ENCODE measurements at places on chromosomes 1 and 21.

DNA sequence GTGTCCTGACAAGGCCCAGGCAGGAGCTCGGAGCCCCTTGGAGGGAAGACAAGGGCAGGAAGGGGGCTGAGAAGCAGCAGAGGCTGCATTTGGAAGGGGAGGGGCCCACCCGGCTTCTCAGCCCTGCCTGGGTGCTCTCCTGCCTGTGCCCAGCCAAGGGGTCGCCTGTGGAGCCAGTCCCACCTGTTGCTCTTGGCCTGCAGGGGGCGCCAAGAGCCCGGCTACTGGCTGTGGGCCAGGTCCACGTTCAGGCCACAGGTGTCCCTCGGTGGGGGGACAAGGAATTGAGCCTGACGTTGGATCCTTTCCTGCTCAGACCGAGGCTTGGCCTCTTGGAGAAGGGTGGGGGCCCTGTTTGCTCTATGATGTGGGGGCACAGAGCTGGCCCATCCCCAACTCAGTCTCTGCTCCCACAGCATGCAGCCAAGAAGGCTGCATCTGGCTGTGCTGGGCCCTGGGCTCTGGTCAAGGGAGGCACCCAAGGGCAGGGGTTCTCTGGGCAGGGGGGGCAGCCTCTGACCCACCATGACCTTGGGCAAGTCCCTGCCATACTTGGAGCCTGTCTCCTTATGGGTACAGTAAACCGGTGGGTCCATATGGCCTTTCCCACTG lies 10.9 kb downstream of the WNT4 start:
- DNase-seq: peak; percentile 66

DNA sequence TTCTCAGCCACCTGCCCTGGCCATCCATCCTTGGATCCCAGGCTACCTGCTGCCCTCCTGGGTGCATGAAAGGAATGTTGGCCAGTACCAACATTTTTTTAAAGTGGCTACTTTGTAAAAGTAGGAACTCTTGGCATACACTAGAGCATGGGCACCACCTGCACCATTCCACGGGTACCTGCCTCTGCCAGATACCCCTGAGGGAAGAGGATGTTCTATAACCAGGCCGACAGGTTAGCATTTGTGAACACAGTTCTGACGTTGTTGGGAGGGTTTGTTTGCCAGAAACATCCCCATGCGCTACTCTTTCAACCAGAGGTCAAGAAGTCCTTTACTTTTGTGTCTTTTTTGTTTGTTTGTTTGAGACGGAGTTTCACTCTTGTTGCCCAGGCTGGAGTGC lies 43.0 kb downstream of the EVA1C start:
- DNase-seq: no peak

- no peak for DNase-seq
Observed at GRCh38 chr1:111679541-111679940, 59.7 kb downstream of the INKA2 start.

DNA sequence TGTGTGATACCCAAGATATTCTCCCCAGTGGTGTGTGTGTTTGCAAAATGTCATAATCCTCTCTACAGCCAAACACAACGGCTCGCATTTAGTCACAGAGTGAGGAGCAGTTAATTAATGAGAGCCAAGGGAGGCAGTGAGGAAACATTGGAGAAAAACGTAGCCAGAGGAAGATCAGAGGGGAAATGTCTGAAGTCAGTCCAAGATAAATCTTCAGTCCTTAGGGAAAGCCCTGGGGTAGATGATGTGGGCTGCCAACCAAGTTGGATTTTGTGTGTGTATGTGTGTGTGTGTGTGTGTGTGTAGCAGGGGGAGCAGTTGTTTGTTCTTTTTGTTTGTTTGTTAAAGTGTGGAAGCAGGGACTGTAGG lies 201.0 kb upstream of the PTBP2 start:
- DNase-seq: peak; percentile 5

- peak; percentile 31 for DNase-seq
Observed at GRCh38 chr1:40840526-40841323, 21.4 kb downstream of the CITED4 start.

- DNase-seq: peak; percentile 15
Observed at GRCh38 chr1:232974971-232975370, 24.6 kb downstream of the NTPCR start.
